Natural killer cell treated with Interleukin-12 subunit alpha and Interleukin-12 subunit beta and Interleukin-15 and Interleukin-18, amount 100 ng/mL, for 72 hours (primary cell): ENCODE measurements at places on chromosomes 3 and 15.
A peak's percentile ranks its signal among the peaks of the same experiment; 100 is the strongest.

DNA sequence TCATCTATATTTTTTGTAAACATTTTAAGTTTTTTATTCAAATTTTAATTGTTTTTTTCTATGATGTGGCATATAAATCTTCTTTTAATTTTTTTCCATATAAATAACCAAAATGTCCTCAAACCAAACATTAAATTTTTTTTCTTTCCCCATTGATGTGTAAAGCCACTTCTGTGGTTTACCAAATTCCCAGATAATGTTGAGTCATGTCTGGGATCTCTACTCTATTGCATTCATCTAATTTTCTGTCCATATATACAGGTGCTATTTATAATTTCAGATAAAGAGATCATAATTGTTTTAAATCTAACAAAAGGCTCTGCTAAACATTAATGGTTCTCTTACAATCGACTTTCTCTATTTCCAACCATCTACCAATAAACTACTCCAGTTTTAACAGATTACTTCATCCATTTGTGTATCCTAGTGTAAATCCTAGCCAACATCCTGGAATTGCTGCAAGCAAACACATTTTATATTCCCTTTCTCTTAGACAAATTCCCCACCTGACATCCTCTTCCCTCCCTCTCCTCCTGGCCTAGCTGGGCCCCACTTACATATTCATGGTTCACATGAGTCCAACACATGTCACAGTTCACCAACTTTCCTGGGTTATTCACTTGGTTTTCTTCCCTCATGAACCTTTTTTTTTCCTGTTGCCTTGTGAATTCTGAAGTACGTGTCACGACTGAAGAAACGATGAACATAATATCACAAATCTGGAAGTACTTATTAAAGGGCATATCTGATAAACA is 368.0 kb upstream of the AGTR1 start:
- no peak for DNase-seq

DNA sequence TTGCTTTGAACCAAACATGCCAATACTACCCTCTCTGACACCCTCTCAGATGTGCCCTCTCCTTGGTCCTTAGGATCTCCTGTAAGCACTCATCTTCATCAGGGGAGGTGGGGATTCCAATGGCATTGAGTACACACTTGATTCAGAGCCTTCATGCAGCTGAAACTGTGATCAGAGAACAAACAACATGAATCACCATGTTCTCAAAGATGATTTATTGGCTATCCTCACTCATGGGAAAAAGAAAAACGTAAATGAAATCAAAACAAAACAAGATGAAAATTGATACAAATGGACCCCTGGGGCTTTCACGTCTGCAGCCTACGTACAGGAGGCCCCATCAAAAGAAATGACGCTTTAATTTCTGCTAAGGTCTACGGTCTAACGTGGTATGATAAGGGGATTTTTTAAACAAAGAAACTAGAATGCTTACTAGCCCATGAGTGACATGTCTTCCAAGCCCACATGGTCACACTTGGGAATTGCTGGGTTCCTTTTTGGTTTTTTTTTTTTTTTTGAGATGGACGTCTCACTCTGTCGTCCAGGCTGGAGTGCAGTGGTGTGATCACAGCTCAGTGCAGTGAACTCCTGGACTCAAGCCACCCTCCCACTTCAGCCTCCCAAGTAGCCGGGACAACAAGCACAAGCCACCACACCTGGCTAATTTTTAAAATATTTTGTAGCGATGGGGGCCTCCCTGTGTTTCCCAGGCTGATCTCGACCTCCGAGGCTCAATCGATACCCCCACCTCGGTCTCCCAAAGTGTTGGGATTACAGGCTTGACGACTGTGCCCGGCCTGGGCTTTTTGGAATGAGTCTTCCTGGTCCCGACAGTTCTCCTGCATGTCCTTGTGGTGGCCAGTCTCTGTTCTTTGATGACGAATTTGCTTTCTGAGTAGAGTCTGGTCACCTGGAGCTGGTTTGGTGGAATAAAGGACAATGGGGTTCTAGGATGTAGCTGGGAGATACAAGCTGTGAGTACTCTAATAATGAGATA is 202.6 kb downstream of the XXYLT1 start:
- no peak for DNase-seq

GRCh38 chr15:31236184-31237042 is 90.2 kb upstream of the KLF13 start:
- DNase-seq = no peak

- DNase-seq = no peak
These were observed 747.7 kb upstream of the CFAP20DC start for GRCh38 chr3:59797533-59797932.

- no peak for DNase-seq
These were observed 369.7 kb upstream of the PROK2 start for GRCh38 chr3:72154391-72155335.

DNA sequence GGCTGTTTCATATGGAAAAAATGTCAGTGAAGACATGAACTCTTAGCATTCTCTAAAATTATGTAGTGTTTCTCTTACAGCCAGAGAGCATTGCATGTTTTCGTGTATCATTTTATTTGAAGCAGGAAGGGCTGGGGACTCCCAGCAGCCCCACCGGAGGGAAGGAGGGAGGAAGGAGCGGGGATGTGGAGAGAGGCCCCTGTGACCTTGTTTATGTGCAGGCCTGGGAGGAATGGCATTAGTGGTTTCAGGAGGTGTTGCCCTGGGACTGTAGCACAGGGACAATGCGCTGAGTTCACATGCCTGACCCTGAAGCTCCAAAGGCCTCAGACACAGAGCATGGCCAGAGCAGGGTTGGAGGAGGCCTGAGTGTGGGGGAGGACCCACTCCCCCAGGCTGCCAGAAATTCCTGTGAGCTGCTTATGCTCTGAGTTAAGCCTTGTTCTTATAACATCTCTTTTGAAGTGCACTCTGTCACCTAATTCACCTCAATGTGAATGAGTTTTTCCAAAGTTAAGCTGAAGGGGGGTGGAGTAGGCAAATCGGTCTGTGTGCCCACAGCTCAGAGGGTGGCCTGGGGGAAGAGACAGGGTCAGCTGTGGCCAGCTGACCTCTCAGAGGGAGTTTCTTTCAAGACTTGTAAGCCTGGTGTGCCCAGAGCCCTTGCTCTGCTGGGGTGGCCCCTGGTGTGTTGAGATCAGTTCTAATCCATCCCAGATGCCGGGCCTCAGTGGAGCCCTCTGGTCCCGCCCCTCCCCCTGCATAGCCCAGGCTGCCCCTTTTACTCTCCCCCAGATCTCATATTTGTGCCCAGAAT is 3.9 kb upstream of the RNU6-1 start:
- no peak for DNase-seq

GRCh38 chr3:68874551-68875348 is 57.6 kb downstream of the TAFA4 start:
- no peak for DNase-seq

GRCh38 chr15:84929795-84930603 is 45.5 kb downstream of the SLC28A1 start:
- no peak for DNase-seq

DNA sequence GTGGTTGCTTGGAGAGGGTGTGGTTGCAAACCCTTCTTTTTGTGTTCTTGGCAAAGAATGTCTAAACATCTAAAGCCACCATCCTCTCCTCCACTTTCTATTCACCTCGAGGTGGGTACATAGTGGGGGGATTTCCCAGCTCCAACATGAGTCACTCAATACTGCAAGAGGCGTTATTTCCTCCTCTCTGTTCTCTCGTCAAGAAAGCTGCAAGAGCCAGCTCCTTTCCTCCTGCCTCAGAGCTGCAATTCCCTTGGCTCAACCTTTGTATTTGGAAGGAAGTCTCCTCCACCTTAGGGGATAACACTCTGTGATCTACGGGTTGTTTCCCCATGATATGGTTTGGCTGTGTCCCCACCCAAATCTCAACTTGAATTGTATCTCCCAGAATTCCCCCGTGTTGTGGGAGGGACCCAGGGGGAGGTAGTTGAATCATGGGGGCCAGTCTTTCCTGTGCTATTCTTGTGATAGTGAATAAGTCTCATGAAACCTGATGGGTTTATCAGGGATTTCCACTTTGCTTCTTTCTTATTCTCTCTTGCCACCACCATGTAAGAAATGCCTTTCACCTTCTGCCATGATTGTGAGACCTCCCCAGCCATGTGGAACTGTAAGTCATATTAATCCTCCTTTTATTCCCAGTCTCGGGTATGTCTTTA is 138.4 kb downstream of the PLCL2 start:
- DNase-seq = peak; percentile 88

GRCh38 chr15:51303462-51303980 is 34.9 kb downstream of the CYP19A1 start:
- DNase-seq = no peak

DNA sequence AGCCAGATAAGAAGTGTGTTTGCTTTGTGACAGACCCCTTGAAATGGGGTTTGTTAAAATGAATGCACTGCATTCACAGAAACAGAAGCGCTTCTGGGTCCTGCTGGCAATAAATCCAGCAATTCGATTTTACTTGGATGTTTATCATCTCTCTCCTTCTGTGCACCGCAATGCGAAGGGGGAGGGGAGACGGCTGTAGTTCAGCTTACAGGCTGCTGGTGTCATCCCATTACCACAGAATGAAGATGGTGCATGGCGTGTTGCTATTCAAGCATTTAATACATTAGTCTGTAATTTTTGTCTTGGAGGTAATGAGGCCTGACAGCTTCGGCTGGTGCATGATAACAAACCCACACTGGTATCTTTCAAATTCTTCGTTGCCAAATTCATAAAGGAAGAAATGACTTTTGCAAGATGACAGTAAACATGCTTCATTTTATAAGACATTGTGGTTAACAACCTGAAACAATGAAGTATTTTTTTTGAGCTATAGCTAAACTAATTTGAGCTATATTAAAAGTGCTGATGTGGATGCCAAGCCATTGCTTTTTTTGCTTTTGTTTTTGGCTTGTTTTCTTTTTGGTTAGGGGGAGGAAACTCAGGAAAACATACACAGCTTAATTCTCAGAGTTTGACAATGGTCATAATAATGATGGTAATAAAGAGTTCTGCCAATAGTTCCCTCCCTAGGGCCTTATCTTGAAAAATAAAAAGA is 418.3 kb downstream of the OTOL1 start:
- no peak for DNase-seq

DNA sequence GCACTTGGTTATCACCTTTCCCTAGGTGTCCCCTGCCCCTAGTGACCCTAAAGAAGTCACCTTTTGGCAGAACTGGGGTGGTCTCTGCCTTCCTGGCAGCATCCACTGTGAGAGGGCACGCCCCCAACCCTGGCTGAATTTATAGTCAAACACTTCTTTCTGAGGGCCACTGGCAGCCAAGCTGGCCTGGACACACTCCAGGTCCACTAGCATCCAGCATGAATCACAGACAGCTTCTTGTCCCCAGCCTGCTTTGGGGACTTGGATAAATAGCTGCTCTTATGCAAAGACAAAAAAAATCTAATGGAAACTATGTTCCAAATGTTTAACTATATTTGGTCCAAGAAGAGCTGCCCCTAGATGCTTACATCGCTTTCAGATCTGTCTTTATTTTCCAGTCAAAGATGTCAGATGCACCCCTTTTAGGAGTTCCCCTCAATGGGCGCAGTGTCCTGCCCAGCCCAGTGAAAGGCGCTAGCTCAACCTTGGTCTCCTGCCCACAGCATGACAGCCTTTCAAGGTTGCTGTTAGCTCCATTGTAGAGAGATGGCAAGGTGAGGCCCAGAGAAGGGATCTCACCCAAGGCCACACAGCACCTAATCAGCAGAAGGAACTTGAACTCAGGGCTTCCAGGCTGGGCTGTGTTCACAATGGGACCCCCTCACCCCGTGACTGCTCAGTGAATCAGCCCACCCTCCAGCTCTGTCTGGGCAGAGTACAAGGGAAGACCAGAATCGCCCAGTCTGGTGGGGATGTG is 7.0 kb downstream of the RASL12 start:
- DNase-seq = no peak

- no peak for DNase-seq
These were observed 65.8 kb upstream of the ICE2 start for GRCh38 chr15:60544581-60545264.

DNA sequence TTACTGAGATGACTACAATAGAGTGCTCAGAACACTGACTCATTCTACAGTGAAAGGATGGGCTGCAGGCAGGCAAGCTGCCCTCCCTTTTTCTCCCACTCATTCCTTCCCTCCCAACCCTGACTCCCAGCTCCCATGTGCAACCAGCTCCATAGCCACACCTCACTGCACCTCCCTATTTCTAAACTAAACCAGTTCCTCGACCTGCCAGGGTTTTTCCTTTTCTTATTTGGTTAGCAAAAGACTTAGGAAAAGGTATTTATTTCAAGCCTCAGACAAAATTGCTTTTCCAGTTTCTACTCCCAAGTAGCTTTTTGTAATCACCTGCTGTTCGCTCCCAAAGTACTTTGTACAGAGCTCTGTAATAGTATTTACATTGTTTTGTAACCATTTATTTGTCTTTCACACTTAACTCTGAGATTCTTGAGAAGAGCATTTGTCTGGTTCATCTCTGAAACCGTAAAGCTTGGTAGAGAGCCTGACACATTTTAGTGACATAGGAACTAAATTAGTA is 2.2 kb downstream of the AADAC start:
- no peak for DNase-seq

DNA sequence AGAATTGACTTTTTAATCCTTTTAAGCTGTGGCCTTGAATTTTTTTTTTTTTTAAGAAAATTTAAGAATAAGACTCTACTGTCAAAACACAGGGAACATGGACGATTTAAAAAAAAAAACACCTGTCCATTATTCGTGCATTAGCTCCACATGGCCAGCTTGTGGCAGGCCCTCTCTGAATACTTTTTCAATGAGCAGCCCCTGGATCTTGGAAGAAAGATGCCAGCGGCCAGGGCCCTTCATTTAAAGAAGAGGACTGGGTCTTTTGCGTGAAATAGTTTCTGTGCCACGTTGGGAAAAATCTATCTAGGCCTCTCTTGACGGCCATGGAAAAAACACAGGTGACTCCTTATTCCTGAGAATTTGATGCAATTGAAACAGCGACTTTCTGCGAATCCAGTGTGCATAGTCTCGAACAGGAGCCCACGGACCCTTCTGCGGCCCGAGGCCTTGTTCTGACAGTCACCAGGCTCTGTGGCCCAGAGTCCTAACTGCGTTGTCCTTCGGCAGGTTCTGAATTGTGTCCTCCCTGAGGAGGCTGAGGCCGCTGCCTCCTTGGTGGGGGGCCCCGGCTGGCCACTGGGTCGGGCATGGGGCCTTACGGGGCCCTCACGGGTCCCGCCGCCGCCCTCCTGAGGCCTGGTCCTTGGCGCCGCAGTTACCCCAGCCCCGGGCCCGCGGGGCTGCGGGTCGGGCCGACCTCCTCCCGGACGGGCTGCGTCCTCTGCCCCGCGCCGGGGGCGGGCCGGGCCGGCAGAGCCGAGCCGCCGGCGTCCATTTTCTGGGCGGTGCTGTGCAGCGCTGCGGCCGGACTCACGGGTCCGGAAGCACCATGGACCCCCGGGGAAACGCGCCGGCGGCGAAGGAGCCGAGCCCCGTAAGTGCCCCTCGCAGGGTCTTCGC is 33.5 kb downstream of the ZBTB38 start:
- DNase-seq = peak; percentile 74

DNA sequence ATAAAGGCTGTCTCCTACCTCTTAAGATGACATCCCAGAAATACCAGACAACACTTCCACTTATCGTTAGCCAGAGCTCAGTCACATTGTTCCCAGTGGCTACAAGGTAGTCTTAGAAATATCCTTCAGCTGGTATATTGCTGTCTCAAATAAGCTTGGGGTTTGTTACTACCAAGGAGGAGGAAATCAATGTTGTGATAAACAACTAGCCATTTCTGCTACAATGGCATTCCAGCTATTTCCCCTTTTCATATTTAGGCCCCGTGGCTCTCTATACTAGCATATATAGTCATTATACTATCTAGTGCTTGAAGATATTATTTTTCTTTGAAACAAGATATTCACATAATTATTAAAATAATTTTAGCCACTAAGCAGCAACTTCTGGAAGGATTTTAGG is 56.5 kb downstream of the VPS8 start:
- DNase-seq = no peak
